ENCODE measurements at places on chromosomes 6 and 20.

GRCh38 chr20:48287552-48288170 is 502.4 kb upstream of the SULF2 start:
- no peak for DNase-seq

DNA sequence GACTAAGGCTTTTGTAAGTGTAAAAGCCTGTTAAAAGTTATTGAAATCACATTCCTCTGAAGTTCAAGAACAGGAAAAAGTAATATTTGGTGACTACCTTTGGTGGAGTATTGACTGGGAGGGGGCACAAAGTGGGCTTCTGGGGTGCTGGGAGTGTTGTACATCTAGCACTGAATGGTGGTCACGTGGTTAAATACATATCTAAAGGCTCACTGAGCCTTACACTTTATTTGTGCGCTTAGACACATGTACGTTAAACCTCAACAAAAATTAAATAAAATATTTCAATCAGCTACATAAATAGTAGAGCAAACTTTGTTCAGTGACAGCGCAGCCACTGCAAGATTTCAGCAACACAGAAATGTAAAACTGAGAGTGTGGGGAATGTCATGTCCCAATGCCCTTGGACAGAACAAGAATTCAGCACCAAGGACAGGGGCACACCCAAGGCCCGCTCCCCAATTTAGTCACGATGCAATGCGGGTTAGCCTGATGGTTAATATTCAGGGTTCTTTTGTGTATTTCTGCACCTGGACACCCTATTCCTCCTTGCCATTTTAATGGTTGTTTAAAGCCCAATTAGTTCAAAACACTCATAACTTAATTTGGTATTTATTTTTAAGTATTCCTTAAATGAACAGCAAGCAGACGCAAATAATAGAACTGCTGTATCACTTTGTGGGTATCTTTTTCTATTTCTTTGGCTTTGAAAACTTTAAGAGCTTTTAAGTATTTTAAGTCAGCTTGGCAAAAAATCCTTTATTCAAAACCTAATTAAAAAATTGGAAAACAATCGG is 37.4 kb downstream of the ANGPT4 start:
- peak; percentile 55 for DNase-seq

- no peak for DNase-seq
Measured at GRCh38 chr6:156909212-156910010, 132.2 kb downstream of the ARID1B start.

DNA sequence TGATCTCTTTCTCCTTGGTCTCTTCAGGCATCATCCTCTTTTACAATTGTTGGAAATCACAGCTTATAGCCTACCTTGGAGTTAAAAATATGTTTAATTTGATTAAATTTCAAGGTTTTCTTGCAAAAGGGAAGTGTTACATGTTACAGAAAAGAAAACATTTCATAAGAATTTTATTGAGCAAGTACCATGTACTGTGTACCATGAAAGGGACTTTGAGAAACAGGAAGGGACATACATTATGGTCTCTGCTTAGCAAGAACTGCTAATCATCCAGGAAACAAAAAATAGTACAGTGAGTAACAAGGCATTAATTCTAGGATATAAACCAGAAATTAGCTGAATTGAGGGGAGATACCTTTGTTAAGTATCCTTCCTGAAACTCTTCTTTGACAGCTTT is 145.3 kb upstream of the SPACA1 start:
- no peak for DNase-seq
